ENCODE measurements at places on chromosomes 5 and 9. TPM values are rescaled to one million over a fixed set of nuclear protein-coding genes. Genes with fewer than 3 reads are reported as not detected.
A peak's percentile ranks its signal among the peaks of the same experiment; 100 is the strongest.

- H3K4me3 ChIP-seq: peak overlapping the region; percentile 24
- peaks cover 22% of the 10 kb centered on the region for H3K4me1 ChIP-seq
- H3K27me3 ChIP-seq: peaks cover 50% of the 10 kb centered on the region
- DNase-seq: no peak
- H3K27ac ChIP-seq: no peak overlapping the region
Observed at GRCh38 chr9:74498621-74499095, 1.5 kb downstream of the RORB start.

The WNT8A gene
- polyA plus RNA-seq: not detected

The ARID3C gene
- not detected for polyA plus RNA-seq

DNA sequence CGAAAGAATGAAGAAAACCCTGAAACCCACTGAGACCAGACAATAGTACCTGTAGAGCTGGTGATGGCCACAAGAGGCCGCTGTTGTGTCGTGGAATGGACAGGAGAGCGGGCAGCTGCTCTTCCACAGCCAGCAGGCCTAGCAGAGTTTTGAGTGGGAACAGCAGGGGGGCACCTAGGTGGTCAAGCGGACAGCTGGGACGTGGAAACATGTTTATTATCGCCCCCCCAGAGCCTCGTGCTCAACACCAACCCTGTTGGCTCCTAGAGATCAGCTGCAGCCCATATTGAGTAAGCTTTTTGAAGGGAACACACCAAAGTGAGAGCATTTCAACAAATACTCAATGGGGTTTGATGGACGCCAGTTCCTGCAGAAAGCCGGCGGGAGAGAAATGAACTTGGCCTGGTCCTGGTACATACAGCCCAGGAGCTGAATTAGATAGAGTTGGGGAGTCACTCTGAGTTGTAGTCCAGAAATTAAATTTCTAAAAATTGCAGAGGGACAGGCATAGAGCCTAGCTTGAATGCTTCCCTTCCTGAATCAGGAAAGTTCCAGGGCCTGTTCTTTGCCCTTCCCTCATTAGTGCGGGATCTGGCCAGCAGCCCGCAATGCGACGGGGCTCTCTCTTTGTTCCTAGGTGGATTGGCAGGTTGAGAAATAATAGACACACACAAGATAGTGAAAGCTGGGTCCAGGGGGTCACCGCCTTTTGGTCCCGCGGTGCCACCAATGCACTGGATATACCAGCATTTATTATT lies 33.8 kb downstream of the MFAP3 start:
- peak; percentile 86 for DNase-seq

The LCN1 gene
- polyA plus RNA-seq: not detected

DNA sequence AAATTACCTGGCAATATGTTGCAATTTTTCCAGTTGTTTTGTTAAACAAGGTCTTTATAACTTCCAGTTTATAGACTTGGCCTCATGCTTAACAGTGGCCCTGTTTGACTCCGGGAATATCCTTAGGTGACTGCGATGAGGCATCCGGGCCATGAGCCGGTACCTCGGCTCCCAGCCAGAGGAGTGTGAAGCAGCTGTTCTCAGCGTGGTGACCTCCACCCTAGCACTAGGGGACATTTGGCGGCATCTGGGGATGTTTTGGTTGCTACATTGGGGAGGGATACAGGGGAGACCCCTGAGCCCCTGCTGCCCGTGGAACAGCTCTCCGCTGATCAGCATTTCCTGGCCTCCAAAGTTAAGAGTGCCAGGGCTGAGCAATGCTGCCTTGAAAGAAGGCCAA lies 533.4 kb downstream of the IRX1 start:
- DNase-seq: peak; percentile 6
- H3K36me3 ChIP-seq: no peaks in the 10 kb centered on the region
- H3K27me3 ChIP-seq: no peaks in the 10 kb centered on the region
- no peaks in the 10 kb centered on the region for H3K4me1 ChIP-seq

The SLC36A2 gene
- not detected for polyA plus RNA-seq

DNA sequence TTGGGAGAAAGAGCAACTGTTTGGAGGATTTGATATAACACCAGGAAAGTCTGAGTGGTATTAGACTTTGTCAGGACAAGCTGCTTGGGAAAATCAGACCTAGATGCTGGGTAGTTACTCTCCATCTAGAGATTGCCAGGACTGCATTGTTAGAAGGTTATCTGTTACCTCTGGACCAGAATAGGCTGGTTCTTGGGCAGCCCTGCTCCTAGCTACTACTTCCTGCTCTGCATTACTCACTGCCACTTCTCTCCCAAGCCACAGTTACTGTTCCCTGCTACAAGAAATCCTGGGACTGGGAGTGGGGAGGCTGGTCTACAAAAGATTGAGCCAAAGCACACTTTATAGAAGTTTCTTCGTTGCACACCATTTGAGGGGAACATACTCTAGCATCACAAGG lies 95.5 kb upstream of the KCNN2 start:
- H3K27me3 ChIP-seq: no peaks in the 10 kb centered on the region
- no peak for DNase-seq
- H3K36me3 ChIP-seq: no peaks in the 10 kb centered on the region

DNA sequence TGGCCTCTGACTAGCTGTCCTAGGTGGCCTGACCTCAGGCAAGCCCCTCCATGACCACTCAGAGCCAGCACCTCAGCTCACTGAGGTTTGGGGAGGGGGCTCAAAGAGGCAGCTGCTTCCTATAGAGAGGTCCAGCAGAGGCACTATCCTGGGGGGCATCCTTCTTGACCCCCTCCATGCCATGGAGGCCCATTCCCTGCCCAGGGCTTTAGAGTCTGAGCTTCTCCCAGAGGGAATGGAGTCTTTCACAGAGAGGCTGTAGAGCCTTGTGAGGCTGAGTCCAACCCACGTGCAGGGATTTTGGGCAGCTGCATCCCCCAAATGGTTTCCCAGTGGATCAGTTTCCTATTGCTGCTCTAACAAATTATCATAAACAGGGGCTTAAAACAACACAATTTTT lies 16.9 kb downstream of the IRF1 start:
- peaks cover 8% of the 10 kb centered on the region for H3K36me3 ChIP-seq
- peaks cover 39% of the 10 kb centered on the region for H3K4me1 ChIP-seq
- no peak overlapping the region for H3K27ac ChIP-seq
- DNase-seq: no peak
- no peaks in the 10 kb centered on the region for H3K27me3 ChIP-seq
- H3K4me3 ChIP-seq: no peak overlapping the region

DNA sequence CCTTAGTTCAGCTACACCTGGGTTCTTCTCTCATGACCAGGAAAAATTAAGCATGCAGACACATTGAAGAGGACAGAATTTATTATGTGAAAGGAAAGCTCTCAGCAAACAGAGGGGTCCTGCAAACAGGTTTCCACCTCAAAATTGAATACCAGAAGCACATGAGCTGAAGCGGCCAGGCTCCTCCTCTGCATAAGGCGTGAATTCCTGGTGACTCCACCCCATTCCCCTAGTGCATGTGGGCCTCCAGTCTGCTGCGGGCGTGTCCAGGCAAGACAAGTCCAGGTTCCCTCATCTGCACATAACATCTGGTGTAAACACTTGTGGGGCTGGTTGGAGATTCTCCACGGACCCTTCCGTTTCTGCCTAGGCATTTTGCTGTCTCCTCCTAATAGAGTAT lies 1156.4 kb downstream of the FOXD4L5 start:
- no peaks in the 10 kb centered on the region for H3K36me3 ChIP-seq
- no peaks in the 10 kb centered on the region for H3K4me1 ChIP-seq
- DNase-seq: no peak
- no peak overlapping the region for H3K27ac ChIP-seq

DNA sequence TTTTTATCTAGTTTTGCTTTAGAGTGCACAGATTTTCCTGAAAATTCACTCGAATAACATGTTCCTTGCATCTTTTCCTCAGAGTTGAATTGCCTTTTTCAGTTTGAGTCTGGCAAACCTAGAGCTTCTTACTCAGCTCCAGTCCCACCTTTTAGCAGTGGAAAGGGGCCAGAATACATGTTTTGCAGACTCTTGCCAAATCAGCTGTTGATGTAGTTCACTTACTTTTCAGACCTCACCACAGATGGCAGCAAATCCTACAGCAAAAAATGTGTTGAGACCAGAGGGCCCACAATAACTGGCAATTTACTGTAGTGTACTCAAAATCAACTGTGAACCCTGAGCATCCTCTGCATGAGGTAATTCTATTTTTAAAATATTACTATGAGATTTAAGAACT lies 545.2 kb upstream of the ACO1 start:
- H3K36me3 ChIP-seq: no peaks in the 10 kb centered on the region
- H3K27ac ChIP-seq: no peak overlapping the region
- H3K27me3 ChIP-seq: no peaks in the 10 kb centered on the region
- no peaks in the 10 kb centered on the region for H3K4me1 ChIP-seq

GRCh38 chr5:102600964-102601363 lies 102.2 kb upstream of the SLCO6A1 start:
- no peak overlapping the region for H3K27ac ChIP-seq
- DNase-seq: no peak
- H3K27me3 ChIP-seq: no peaks in the 10 kb centered on the region
- no peaks in the 10 kb centered on the region for H3K4me1 ChIP-seq

- DNase-seq: peak; percentile 45
- H3K36me3 ChIP-seq: no peaks in the 10 kb centered on the region
Observed at GRCh38 chr9:116157436-116158138, 4.0 kb downstream of the PAPPA start.

DNA sequence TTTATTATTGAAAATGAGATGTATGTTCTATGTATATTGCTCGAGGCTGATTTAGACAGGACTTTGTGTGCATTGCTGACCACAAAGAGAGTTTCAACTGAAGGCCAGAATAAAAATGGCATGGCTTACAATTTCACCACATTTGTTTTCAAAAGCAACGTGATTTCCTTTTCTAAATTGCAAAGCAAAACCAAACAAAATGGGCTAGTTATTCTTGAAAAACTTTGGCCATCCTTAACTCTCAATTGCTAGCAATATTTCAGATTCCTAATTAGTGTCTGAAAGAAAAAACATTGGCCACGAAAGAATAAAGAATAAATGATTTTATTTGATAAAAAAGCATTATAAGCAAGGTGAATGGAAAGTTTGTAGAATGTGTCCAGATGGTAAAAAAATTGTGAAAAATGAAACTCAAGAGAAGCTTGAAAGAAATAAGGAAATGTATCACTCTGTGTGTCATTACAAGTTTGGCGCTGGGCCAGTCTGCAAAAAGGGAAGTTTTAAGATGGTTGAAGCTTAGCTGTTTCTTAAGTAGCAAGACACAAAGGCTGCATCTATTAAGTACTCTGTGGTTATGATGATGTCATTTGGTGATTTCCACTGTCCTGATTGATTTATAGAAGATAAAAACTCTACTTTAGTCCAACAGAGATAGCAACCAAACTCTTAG lies 89.2 kb upstream of the PRLR start:
- no peak overlapping the region for H3K4me3 ChIP-seq
- no peaks in the 10 kb centered on the region for H3K4me1 ChIP-seq
- no peak overlapping the region for H3K27ac ChIP-seq
- no peaks in the 10 kb centered on the region for H3K27me3 ChIP-seq

Data from muscle of leg (tissue), 16 donors.